ENCODE measurements at places on chromosomes 16 and 17.

GRCh38 chr17:39001703-39002637 is 34.8 kb upstream of the FBXO47 start:
- no peak for DNase-seq

GRCh38 chr16:17696616-17697015 is 225.9 kb upstream of the XYLT1 start:
- no peak for DNase-seq

DNA sequence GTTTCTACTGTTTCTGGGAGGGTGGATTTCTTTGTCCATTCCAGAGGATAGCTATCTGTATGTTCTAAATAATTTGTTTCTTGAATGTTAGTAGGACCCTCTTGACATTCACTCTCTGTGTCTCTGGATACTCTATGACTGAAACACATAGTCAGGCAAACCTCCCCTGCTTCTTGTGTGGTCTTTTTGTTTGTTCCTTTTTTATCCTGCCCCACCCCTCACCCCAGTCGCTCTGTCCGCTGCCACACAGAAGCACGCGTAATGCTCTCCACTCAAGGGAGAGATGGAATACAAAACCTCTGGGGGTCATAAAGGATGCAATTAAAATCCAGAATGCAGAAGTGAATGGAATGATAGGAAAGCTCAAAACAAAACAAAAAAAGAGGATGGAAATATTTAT is 253.1 kb downstream of the RBFOX1 start:
- no peak for DNase-seq

- no peak for DNase-seq
Observed at GRCh38 chr17:30838202-30838807, 6.5 kb downstream of the ATAD5 start.

- DNase-seq = no peak
Observed at GRCh38 chr17:21210411-21211076, 3.4 kb downstream of the TMEM11 start.

DNA sequence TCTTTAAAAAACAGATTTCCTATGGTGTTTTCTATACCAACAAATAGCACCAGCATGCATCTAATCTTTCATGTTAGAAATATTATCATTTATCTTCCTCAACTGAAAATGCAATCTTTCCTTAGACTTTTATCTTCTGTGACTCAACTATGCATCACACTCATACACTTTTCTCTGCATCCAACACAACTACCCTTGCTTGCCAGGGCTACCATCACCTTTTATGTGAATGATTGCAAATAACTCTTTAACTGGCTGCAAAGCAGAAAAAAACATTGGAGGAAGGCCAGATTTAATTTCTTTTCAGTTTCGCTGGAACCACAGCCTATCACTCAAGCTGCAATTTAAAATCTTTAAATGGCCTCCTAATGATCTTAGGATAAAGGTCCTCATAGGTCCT is 212.9 kb downstream of the CDH8 start:
- no peak for DNase-seq

DNA sequence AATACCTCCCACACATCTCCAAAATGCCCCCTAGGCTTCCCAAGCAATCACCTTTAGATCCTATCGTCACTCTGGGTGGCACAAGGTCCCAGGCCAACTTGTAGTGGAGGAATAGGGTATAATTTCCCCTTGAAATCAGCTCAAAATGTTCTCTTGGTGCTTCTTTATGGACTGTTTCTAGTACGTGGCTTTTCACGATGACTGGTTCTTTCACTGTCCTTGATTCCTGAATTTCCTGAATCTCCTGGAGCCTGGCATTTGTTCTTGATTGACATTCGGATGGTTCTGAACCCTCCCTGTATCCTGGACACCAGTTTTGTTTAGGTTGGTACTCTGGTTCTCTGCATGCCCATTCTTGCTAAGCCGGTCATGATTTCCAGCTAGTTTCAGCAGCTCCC is 6.9 kb upstream of the VPS53 start:
- no peak for DNase-seq

- no peak for DNase-seq
Observed at GRCh38 chr17:36599546-36600250, 1.7 kb upstream of the MRM1 start.

- no peak for DNase-seq
Observed at GRCh38 chr17:78826836-78827509, 13.6 kb downstream of the USP36 start.

DNA sequence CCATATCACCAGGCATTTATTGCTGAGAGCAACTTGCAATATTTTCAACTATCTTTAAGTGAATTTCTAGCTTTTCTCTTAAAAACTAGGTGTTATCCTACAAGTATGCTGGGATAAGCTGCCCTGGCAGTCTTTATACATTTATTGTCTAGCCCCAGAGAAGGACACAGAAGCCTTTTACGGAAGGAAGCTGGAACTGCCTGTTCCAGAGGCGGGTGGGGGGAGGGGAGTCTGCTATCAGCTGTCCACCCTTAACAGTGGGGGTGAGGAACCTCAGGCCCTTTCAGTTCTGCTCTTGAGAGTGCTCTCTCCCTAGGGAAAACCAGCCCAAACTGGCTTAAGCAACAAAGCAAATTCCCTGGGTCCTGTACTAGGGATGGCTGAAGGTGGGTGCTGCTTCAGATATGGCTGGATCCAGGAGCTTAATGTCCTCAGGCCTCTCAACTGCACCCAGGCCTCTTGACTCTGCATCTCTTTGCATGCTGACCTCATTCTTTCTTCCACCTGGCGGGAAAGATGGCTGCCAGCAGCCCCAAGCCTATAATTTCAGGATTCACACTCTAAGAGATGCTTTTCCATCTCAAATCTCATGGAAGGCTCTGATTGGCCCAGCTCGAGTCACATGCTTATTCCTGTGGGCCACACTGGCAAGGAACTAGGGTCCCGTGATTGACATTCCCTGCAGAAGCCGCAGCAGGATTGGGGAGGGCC is 16.6 kb downstream of the NAGPA start:
- DNase-seq = no peak

DNA sequence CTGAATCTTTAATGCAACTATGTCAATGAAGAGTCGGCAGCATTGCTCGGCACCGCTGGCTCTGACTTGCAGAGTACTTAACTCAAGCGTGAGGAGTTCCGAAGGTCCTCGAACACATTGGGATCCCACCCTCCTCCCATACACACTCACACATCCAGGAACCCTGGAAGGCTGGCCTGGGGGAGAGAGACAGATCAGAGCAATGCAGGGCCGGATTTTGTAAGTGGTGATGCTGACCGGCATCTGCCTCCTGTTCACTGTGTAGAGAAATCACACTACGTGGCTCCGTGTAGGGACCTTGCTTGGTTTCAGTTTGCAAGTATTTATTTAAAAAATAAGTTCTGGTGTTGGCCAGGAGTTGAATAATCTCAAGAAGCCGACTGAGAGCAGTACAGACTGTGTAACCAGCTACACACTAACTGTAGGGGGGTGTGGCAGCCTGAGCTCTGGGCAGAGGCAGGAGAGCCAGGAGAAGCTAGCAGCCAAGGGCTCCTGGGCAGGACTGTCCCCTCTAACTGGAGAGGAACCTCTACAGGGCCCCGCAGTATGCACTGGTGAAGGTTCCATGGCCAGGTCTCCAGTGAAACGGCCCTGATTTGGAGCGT is 190.2 kb upstream of the TNRC6C start:
- DNase-seq = no peak

DNA sequence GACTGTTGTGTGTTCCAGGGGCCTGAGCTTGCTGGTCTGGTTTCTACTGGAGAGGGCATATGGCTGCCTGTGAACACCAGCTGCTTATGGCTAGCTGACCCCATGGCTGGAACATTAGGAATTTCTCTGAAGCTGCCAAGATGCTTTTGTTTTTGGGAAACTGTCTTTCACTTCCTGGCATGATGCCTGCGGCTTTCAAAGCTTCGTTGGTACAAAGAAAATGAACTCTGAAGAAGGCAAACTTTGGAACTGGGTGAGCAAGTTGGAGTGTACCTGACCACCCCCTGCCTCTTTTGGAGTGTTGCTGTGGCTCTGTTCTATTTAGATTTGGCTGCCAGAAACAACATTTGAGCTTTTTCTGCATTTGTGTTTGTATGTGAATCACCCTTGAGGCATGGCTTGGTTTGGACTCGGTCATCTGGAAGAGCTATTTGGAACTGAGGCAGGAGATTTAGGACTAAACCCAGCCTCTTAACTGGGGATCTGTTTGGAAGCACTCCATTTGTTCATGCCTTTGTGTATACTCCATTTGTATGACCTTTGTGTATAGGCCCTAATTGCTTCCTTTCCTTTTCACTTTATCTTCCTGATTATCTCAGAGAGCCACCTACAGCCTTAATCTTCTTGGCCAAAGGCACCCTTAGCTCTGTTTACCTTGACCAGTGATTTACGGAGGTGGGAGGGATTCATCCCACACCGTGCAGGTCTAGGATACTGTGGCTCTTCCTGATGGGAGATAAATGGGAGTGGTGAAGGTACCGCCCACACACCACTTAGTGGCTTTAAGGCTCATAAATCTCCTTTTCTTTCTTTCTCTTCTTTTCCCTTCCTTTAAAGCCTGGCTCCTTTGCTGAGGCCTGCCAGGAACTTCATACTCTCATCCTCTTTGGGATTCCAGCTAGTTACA is 7.3 kb upstream of the CPHXL start:
- DNase-seq = peak; percentile 57

GRCh38 chr16:77290451-77291115 is 91.4 kb downstream of the SYCE1L start:
- DNase-seq = peak; percentile 61

DNA sequence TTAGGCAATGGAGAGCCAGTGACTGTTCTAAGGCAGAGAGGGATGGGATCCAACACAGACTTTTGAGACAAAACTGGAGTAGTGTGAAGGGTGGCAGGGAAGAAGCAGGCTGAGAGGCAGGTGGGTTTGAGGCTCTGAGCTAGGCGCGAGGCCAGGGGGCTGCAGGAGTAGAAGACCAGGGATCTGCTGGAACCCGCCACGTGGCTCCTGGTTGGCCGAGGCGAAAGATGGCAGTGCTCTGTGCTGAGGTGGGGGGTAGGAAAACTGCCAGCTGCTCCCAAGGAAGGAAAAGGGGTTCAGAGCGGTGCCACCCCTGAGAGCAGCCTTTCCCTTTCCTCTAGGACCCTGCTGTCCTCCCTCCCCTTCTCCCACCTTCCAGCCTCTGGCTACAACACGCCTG is 5.6 kb downstream of the CD300LG start:
- no peak for DNase-seq

DNA sequence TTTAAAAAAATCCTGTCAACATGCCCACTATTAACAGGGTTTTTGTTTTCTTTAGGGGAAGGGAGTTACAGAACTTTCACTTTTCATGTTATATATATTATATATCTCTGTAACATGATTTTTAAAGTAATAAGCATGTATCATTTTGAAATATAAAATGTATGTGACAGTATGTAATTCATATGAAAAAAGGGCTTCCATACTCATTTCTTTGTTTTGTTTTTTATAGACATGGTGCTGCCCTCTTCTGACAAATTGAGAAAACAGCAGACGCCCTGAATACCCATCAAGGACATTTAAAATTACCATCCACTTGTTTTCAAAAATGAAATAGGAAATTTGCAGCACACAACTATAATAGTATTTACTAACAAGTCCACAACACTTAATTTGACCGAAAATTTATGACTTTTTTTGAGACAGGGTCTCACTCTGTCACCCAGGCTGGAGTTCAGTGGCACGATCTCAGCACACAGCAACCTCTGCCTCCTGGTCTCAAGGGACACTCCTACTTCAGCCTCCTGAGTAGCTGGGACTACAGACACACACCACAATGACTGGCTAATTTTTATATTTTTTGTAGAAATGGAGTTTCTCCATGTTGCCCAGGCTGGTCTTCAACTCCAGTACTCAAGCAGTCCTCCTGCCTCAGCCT is 30.4 kb downstream of the CFDP1 start:
- peak; percentile 41 for DNase-seq

- no peak for DNase-seq
Observed at GRCh38 chr16:529012-529575, 1.6 kb downstream of the CAPN15 start.

DNA sequence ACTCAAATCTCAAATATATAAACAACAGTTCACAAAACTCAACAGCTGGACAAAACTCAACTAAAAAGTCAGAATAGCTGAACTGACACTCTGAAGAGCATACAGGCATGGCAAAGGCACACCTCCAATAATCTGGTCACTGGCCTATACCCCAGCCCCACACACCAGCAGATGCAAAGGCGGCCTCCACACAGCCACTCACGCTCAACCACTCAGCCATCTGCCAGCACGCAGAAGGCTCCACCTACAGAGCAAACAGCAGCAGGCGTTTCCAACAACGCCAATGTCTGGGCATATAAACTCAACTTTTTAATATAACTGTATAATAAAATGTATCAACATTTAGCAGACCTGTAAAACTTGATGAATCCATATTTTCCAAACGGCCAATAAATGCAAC is 17.2 kb downstream of the USP7 start:
- no peak for DNase-seq

GRCh38 chr17:75138519-75138918 is 7.0 kb upstream of the NT5C start:
- no peak for DNase-seq

DNA sequence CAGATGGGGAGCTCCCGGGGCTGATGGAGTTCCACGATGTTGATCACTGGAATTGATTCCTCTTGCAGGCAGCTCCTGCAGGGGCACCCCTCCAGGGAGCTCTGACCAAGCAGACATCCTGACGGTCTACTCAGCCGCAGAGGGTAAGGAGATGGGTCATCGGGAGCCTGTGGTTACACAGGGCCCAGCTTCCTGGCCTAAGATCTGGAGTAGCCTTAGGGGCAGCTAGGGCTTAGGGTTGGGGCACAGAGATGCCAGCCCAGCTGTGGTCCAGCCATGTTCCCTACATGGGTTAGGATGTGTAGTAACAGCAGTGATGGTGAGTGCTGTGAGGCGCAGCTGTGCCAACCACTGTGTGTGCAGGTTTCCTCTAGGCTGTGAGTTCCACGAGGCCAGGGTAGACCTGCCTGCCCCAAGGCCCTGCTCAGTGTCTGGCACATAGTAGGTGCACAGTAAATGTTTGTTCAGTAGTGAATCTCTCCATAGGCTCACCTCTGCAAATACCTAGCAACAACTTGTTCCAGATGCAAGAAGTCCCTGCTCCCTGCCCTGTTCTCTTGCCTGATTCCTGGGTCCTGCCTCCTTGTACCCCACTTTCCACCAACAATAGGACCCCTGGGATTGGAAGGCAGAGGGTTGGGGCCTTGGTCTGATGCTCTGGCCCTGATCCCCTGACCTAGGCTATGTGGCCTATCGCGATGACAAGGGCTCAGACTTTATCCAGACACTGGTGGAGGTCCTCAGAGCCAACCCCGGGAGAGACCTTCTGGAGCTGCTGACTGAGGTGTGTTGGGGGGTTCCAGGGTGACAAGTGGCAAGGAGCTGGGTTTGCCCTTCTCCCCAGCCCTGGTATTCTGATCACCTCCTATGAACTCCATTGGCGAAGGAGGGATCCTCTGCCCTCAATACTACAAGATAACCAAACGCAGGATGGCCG is 13.7 kb downstream of the ZNF213 start:
- no peak for DNase-seq

Measured in Caco-2 (cell line).